ENCODE measurements at places on chromosomes 2 and 18. TPM values are rescaled to one million over a fixed set of nuclear protein-coding genes. Genes with fewer than 3 reads are reported as not detected.

UGT1A10 gene
- not detected for total RNA-seq

DNA sequence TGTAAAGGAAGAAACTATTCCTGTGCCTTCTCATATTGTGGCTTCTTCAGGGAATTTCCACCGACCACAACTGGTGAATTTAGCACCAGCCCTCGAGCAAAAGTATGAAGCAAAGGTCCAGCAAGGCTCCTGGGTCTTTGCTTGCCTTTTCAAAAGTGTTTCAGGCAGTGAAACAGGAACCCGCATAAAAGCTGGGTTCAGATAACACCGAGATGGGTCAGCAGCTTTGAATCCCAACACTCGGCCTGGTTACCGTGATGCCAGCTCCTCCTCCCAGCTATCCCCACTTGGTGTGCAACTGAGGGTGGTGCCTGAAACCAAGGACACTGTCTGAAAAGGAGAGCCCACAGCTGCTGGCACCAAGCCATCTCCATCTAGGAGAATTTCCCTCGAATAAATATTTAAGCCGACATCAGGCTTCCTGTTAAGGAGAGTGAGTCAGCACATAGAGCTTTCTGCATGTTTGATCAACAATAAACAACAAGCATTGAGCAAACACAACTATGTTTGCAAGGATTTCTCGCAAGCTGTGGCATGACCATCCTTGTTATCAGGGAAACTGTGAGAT is 69.5 kb downstream of the ANTXR1 start:
- DNase-seq, result no peak
- H3K27me3 ChIP-seq, result no peaks in the 10 kb centered on the region
- H3K27ac ChIP-seq, result peak overlapping the region; percentile 80
- peaks cover 25% of the 10 kb centered on the region for H3K4me1 ChIP-seq
- no peak overlapping the region for H3K4me3 ChIP-seq

- no peaks in the 10 kb centered on the region for H3K4me1 ChIP-seq
- H3K27ac ChIP-seq, result no peak overlapping the region
- H3K27me3 ChIP-seq, result no peaks in the 10 kb centered on the region
- H3K4me3 ChIP-seq, result no peak overlapping the region
- peak; percentile 65 for DNase-seq
Measured at GRCh38 chr2:97715951-97716694, 2.7 kb downstream of the ZAP70 start.

- no peaks in the 10 kb centered on the region for H3K36me3 ChIP-seq
- H3K4me3 ChIP-seq, result no peak overlapping the region
- peaks cover 35% of the 10 kb centered on the region for H3K4me1 ChIP-seq
- no peaks in the 10 kb centered on the region for H3K27me3 ChIP-seq
- H3K27ac ChIP-seq, result peak overlapping the region; percentile 20
Measured at GRCh38 chr2:159606287-159606686, 10.1 kb downstream of the BAZ2B start.

FEV gene
- not detected for total RNA-seq

TXNDC2 gene
- total RNA-seq, result not detected

DNA sequence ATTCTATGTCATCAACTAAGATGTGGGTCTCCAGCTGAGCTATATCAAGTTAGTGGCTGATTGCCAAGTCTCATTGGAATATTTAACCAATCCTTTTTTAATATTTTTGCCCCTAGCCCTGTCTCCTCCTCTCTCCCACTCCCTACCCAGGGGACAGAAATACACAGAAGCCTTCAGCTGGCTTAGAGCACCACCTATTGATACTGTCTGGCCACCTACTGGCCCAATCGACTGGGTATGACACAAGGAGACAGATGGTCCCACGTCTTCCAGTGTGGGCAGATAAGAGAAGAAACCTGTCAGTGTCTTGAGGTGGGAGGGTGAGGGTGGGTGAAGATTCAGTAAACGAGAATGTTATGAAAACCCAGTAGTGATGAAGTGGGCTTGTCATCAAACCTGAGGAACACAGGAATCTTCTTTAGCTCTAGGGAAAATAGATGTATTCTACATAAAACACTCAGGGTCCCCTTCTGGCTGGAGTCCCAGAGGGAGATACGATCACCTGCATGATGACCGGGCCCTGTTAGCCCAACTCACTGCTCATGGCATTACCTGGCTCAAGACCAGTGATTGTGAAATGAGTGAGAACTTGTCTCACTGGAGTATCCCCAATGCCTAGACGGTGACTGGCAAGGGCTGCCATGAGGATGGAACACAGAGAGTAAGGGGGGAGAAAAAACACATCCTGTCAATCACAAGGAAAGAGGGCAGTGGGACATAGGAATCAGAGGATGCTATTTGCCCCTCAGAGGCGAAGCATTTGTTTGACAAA is 26.7 kb downstream of the POLR1A start:
- H3K27me3 ChIP-seq, result no peaks in the 10 kb centered on the region
- no peak overlapping the region for H3K27ac ChIP-seq
- H3K4me1 ChIP-seq, result no peaks in the 10 kb centered on the region
- no peak overlapping the region for H3K4me3 ChIP-seq

DNA sequence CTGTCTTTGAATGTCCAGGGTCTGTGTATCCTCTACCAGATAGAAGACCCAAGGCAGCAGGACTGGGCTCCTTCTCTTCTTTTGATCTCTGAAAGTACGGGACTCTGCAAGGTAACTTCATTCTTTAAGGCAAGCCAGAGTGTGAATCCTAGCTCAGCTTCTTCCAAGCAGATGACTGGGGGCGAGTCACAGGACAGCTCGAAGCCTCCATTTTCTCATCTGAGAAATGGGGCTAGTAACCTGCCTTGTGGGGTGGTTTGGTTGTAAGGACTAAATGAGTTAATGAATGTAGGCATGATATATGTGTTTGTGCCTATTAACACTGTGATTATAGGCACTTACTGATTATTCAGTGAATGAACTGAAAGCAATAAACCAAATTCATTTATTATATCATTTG is 46.7 kb downstream of the DGKD start:
- DNase-seq, result no peak
- no peaks in the 10 kb centered on the region for H3K27me3 ChIP-seq
- no peak overlapping the region for H3K4me3 ChIP-seq
- no peaks in the 10 kb centered on the region for H3K4me1 ChIP-seq

- H3K4me1 ChIP-seq, result peaks cover 5% of the 10 kb centered on the region
- DNase-seq, result no peak
- H3K4me3 ChIP-seq, result no peak overlapping the region
- H3K27me3 ChIP-seq, result no peaks in the 10 kb centered on the region
- H3K36me3 ChIP-seq, result no peaks in the 10 kb centered on the region
- H3K27ac ChIP-seq, result no peak overlapping the region
Measured at GRCh38 chr2:229254206-229254605, 16.9 kb downstream of the PID1 start.

DNA sequence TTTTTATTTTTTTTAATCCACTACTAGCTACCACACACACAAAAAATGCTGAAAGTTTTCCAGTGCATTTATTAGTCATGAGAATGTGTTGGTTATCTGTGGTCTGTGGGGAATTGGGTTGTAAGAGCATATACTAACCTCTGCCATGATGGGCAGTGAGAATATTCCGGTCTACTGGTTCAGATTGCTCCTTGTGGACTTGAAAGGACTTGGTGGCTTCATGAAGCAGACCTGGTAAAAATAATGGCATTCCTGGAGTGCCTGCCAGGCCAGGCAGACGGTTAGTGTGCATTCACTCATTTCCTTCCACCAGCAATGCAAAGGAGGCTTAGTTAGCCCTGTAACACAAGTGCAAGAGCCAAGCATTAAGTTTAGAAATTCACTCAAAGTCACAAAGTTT is 150.8 kb downstream of the THSD7B start:
- H3K27ac ChIP-seq, result no peak overlapping the region
- no peaks in the 10 kb centered on the region for H3K36me3 ChIP-seq
- no peak for DNase-seq
- H3K27me3 ChIP-seq, result no peaks in the 10 kb centered on the region
- no peak overlapping the region for H3K4me3 ChIP-seq
- no peaks in the 10 kb centered on the region for H3K4me1 ChIP-seq

DNA sequence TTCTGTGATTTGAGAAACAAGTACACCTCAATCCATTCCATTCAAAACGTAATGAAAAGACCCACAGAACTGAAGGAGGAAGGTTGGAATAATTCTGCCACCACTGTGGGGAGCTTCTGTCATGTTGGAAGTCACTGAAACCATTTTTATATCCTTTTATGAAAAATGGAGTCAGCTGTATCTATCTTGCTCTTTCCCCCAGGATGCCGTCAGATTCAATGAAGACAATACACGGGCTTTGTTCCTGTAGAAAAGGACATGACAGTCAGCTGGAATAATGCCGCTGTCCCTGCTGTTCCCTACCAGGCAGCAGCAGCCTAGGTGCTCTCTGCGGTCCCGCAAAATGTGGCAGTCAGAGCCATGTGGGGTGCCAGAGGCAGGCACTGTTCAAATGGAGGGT is 52.5 kb upstream of the APCDD1 start:
- DNase-seq, result no peak
- no peak overlapping the region for H3K4me3 ChIP-seq
- H3K27me3 ChIP-seq, result no peaks in the 10 kb centered on the region
- peaks cover 36% of the 10 kb centered on the region for H3K4me1 ChIP-seq
- no peaks in the 10 kb centered on the region for H3K36me3 ChIP-seq

GRCh38 chr2:182824767-182825158 is 41.7 kb downstream of the FRZB start:
- no peaks in the 10 kb centered on the region for H3K36me3 ChIP-seq
- no peak overlapping the region for H3K4me3 ChIP-seq
- no peak for DNase-seq
- H3K27me3 ChIP-seq, result no peaks in the 10 kb centered on the region
- H3K4me1 ChIP-seq, result no peaks in the 10 kb centered on the region

DNA sequence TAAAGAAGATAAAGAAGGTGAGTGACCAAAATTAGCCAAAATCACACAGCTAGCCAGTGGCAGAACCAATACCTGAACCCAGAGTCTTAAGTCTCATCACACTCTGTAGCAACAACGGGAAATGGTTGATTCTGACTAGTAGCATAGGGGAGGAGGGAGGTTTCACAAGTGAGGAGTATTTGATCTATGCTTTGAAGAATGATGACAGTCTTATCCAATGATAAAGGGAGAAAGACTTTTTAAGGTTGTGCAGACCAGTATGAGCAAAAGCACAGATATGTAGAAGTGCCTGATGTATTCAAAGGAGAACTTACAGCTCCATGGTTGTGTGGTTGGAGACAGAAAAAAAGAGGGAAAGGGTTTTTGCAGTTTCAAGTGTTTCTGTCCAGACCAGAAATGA is 50.7 kb upstream of the LINC00305 start:
- no peak overlapping the region for H3K4me3 ChIP-seq
- DNase-seq, result no peak
- no peaks in the 10 kb centered on the region for H3K27me3 ChIP-seq

GRCh38 chr2:172972005-172972619 is 103.5 kb upstream of the MAP3K20 start:
- peaks cover 33% of the 10 kb centered on the region for H3K4me1 ChIP-seq
- no peak for DNase-seq
- no peak overlapping the region for H3K4me3 ChIP-seq
- no peaks in the 10 kb centered on the region for H3K36me3 ChIP-seq

Measured in suprapubic skin (tissue), 4 donors.